Activated CD8-positive, alpha-beta T cell treated with anti-CD3 and anti-CD28 coated beads for 36 hours (primary cell): ENCODE measurements at places on chromosomes 16 and 17. TPM values are rescaled to one million over a fixed set of nuclear protein-coding genes. Genes with fewer than 3 reads are reported as not detected.

The UTP4 gene
- total RNA-seq, result 121 TPM

DNA sequence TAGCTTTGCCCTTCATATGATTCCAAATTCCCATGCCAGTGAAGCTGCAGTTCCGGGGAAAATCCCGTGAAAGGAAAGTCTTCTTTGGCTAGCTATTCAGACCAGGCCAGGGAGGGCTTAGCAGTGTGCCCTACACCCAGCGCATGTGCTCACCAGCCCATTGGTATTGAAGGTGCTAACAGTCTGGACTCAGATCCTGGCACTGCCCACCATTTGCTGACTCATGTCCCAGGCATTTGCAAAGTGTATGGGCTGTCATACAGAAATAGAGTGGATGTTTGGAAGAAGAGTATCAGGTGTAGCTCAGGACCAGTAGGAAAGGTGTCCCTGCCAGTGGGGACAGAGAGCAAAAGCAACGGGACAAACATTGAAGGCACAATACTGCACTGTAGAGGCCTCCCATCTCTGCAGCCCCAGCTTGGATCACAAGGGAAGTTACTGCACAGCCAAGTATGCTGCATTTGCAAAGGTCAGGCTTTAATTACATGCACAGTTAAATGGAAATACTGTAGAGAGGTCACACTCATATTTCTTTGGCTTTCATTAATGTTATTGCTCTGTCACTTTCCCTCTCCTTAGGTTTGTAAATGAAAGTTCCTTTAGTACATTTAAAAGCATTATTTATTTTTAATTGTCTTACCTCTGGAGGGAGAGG lies 220.0 kb downstream of the IRX3 start:
- DNase-seq, result no peak

The SCGB1C2 gene
- not detected for total RNA-seq

DNA sequence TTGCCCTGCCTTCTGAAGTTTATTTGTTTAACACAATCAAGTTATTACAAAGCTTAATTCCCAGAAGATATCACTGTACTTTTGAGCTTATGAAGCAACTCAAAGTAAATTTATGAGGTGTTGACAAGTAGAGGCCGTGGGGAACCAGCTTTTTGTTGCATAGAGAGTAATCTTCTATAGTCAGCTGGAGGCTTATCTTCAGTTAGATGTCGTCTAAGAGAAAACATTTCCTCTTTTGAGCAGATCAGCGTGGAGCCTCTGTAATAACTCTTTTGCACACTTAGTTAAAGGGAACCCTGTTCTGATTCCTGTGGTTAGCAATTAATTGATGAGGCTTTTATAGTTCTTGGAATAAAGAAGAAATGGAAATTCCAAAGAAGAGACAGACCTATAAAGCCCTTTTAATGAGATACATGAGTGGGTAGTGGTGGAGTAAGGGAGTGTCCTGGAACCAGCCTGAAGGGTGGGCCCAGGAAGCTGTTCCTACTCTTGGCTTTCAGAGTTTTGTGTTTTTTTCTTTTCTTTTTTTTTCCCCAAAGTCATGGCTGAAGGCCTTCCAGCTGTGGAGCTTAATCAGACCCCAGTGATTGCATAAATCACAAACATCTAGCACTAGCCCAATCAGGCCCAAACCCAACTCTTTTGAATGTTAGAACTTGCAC lies 28.9 kb upstream of the MAP3K14 start:
- DNase-seq, result no peak

DNA sequence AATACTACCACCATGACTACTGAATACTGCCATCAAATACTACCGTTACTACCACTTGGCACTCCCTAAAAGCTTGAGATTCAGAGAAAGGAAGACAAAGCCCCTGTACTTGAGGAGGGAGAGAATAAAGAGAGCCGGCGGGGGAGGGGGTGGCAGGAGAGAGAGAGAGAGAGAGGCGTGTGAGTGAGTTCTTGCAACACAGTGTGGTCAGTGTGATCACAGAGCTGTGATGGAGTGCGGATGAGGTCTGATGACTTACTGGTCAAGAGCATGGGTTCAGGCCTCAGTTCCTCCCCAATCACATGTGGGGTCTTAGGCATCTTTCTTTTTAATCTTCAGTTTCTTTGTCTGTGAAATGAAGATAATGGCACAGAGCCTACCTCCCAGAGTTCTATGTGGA lies 19.2 kb downstream of the PRKCB start:
- DNase-seq, result no peak

GRCh38 chr17:73359987-73360410 lies 48.2 kb upstream of the CDC42EP4 start:
- DNase-seq, result no peak

GRCh38 chr16:8727131-8727806 lies 52.9 kb downstream of the ABAT start:
- no peak for DNase-seq

- DNase-seq, result peak; percentile 23
Measured at GRCh38 chr16:24689128-24689527, 40.3 kb upstream of the TNRC6A start.

DNA sequence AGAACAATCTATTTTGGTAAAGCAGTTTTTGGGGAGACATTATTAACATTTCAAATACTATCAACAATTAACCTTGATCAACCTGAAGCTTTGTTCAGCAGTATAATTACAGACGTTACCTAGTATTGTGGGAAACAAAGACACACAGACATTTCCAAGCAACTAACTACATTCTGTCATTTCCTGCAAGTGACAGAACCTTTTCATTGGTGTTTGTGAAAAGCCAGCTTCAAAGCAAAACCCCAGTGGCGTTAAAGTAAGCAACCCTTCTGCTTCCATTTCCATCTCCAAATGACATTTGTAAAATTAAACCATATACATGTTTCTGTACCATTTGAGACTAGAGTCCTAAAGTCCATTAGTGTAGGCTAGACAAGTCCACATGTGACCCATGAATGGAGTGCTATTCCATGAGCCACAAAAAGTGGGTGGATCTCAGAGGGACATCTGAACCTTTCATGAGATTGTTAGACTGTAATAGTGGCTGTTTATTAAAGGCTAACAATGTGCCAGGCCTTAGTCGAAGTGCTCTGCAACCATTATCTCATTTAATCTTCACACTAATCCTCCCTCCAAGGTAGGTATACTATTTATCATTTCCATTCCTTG lies 101.2 kb downstream of the SSH2 start:
- no peak for DNase-seq

DNA sequence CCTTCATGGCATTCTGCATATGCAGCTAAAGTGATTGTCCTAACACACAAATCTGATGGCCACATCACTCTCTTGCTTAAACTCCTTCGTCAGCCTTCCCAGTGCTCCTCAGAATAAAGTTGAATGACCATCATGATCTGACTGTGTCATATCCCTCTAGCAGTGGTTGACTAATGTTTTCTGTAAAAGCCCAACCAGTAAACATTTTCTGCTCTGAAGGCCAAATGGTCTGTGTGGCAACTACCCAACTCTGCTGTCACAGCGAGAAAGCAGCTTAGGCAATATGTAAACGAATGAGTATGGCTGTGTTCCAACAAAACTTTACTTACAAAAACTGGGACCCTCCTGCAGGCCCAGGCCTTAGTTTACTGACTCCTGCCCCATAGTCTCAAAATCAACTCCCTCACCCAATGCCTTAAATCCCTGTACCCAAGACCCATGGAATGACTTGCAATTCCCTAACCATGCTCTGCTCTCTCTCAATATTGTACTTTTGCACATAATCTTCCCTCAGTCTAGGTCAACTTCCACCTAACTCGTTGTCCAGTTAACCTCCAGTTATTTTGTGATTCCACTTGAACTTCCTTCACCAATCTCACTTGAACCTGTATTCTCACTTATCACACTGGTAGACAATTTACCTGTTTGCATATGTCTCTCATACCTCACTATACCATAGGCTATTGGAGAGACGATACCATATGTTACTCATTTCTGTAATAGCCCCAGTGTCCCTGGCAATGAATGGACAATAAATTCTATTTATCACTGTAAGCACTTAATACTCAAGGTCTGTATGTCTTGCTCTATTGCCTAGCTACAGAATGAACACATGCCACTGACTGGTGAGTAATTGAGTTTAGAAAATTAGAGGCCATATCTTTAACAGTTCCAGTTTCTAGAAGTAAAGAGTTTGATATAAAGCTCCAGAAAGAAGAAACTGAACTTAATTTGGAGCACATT lies 29.1 kb downstream of the TMEM100 start:
- DNase-seq, result no peak

The CORO6 gene
- total RNA-seq, result 13.0 TPM

DNA sequence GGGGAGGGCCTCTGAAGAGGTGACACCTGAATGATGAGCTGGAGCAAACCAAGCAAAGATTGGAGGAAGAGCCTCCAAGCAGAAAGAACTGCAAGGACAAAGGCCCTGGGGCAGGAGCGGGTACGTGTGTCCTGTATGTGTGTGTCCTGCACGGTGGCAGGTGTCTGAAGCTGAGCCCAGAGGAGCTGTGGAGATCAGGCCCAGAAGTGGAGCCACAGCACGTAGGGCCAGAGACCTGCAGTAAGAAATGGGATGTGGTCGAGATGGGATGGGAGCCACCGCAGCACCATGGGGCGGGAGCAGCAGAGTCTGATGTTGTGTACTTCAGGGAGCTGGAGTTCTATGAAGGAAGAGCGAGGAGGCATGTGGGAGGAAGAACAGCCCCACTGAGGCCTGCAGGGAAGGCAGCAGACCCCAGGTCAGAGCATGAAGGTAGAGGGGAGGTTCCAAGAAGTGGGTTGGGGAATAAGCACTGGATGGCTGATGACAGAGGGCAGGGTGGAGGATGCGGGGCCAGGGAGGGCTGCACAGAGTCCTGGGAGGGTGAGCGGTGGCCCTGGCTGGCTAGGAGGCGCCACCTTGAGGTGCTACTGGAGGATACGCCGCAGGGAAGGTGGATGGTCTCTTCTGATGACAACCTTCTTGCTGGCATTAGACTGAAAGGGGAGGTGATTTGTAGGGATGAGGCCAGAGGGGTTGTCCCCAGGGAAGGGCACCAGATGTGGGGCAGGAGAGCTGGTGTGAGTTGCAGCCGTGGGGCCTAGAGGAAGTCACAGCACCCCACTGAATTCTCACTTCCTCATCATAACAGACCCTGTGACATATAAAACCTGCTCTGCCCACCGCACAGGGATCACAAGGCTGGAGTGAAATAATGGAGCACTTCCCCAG lies 10.6 kb upstream of the CETP start:
- DNase-seq, result peak; percentile 82

DNA sequence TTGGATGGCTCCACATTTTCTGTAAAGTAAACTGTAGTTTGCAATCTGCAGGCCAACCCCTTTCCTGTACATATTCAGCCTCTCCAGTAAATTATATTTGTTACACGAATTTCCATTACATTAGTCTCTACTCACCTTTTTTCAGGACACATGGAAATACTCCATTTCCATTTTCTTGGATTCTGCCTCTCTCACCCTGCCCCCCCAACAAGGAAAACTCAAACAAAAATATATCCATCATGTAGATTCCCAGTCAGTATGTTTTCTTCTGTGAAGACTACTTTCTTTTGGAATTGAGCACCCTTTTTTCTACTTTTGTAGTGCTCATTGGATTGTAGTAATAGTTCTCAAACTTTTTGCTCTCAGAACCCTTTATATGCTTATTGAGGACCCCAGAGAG lies 2.9 kb downstream of the PPM1D start:
- DNase-seq, result no peak

DNA sequence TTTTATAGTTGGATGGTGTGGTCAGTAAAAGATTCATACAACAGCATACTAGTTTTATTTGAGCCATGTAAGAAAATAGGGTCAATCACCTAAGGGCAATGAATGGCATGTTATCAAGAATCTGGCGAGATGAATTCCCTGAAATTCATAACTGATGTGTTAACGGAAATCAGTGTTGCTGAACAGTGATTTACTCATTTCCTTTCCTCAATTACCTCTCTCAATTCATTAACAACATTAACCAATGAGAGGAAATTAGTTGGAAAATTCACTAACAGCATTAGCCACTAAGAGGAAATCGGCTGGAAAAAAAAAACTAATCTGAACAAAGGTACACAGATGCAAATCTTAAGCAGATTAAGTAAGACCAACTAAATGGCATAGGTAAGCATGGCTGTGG lies 6.3 kb downstream of the CMTR2 start:
- DNase-seq, result no peak

The KRTAP4-5 gene
- not detected for total RNA-seq

The NPTX1 gene
- total RNA-seq, result 5.1 TPM

The PRSS22 gene
- not detected for total RNA-seq

The BCL6B gene
- total RNA-seq, result 1.2 TPM

DNA sequence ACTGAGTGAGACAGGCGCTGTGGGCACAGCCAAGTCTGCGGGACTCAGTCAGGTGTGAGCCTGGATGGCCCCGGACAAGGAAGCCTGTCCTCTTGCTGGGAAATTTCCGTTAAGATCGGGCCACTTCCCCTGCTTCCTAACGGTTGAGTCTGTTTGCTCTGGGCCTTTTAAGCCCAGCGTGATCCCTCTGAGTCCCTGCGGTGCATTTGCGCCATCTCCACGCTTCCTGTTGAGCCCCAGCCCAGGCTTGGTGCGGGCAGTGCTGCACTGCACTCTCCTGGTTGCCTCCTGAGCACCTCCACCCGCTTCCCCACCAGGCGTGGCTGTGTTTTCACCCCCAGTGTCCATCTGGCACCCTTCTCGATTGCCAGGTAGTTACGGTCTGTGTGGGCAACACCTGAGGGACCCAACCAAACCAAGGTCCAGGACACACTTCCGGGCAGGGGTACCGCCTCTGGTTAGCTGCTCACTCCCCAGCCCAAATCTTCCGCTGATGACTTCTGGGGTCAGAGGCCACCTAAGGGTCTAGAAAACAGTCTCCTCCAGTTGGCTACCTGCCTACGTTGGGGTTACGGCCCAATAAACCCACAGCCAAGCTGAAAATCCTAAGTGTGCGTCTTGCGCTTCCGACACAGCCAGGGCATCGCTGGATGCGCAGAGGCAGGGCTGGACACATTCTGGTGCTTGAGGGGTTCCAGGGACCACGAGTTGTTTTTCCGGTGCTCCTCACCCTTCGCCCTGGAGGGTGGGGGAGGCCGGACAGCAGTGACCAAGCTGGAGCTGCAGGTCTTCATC lies 1.4 kb upstream of the SLC25A10 start:
- peak; percentile 46 for DNase-seq

DNA sequence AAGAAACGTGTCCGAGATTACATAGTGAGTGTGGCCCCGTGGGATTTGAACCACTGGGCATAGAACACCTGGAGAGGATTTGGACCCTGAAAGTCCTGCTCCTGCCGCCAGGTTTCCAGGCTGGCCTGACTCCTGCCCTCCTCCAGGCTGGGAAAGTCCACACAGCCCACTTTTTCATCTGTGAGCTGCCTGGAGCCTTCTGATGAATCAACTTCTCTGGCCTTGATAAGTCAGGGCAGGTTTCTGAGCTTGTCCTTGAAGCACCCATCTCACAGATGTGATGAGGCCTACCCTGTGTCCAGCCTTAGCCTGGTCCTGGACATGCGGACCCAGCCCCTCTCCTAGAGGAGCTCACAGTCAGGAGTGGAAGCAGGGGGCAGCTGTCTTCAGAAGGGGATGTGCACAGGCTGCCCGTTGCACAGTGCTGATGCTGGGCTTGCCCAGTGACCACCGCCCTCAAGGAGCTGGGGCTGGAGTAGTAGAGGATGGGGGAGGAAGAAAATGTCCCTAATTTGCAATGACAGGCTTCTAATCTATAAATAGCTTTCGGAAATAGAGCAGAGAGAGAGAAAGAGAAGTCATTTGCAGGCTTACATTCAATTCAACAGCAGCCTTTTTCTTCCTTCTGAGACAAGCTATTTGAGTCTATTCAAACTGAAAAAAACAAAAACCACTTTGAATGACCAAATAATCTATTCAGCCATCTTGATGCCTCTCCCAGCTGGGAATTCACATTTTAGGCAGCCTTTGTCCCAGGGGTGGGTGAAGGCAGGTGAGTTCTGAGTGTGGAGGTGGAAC lies 73.5 kb upstream of the DNAJA2 start:
- no peak for DNase-seq

- DNase-seq, result no peak
Measured at GRCh38 chr17:39663688-39664580, 1.2 kb upstream of the TCAP start.

- DNase-seq, result peak; percentile 24
Measured at GRCh38 chr16:72995151-72995881, 52.6 kb downstream of the ZFHX3 start.
